ENCODE measurements at places on chromosomes 3 and 15. TPM values are rescaled to one million over a fixed set of nuclear protein-coding genes. Genes with fewer than 3 reads are reported as not detected.

The RTP4 gene
- 0.70 TPM for polyA plus RNA-seq

DNA sequence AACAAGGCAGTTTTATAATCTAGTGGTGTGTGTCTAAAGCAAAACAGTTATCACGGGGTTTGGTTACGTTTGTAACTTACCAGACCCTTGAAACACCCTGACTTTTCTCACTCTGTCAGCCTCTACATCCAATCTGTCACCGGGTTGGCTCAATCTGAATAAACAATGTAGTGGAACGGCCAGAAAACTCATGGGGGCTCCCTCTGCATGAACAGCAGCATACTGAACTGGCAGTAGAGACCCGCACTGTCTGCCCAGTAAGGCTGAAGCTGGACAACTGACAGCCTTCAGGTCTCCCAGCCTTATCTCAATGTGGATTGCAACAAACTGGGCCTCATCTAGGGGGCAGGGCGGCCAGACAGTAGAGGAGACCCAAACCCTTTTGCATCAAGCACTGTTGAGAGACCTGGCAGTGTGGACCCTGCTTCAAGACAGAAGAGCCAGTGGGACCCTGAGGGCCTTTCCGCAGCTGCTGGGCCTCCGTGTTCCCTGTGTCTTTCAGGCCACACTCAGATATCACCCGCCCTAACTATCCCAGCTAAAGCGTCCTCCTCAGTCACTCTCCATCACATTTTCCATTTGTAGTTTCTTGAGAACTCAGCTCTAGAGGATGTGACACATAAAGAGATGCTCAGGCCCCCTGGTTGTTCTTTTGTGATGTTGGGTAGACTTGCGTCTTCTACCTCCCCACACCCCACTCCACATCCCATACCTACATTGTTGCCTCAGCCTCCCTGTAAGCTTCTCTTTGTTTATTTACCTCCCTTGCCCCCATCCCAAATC, 181.2 kb upstream of the NR2E3 start:
- DNase-seq: no peak

DNA sequence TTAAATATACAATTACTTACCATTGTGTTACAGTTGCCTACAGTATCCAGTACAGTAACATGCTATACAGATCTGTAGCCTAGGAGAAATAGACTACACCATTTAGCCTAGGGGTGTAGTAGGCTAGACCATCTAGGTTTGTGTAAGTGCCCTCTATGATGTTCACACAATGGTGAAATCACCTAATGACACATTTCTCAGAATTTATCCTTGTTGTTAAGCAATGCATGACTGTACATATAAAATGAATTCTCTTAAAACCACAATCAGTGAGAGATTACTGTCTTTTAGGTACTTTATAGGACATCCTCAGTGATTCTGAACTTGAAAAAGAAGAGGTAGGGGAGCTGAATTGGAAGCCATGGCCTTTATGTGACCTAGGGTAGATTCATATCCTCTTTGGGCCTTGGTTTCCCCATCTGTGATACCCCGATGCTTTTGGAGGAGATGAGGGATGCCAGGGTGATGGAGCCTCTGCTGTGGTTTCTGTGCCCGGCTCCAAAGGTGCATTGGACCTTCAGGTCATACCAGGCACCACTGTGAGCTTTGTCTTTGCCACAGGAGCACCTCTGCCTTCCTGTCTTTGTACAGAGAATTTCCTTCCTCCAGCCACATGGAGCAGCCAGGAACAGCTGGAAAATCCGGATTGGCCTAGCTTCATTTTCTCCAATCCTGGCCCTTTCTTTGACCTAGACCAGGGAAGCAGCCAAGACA, 51.9 kb upstream of the FLNB start:
- DNase-seq: no peak

DNA sequence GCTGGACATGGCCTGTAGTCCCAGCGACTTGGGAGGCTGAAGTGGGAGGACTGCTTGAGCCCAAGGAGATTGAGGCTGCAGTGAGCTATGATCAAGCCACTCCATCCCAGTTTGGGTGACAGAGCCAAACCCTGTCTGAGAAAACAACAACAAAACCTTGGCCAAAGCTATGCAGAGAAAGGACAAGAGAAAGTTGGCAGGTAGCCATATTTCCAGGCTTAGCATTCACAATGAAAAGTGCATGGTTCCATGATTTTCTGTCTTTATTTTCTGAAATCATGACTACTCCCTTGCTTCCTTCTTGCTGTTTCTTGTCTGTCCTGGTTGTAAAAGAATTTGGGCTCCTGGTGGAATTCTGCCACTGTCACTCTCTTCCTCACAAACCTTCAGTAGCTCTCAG, 284.6 kb upstream of the C2CD4B start:
- DNase-seq: no peak

- DNase-seq: no peak
Measured at GRCh38 chr3:10757821-10758130, 58.3 kb upstream of the SLC6A11 start.

DNA sequence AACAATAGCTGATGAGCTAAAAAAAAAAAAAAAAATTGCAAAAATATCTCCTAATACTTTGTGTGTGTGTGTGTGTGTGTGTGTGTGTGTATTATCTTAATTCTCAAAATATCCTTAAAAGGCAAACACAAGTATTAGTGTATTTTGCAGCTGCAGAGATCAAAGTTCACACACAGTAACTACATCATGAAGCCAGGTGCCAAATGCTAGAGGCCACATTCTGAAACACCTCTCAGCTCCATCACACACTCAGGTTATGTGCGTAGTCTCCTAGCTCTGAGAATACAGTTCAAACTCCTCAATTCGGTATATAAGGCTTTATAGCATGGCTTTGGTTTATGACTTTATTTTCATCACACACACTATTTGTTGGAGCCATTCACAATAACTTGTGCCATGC, 33.5 kb upstream of the PPARG start:
- DNase-seq: no peak

The NAALADL2 gene
- 19.9 TPM for polyA plus RNA-seq

- DNase-seq: no peak
Measured at GRCh38 chr3:79954756-79955155, 187.0 kb upstream of the ROBO1 start.

The PROS1 gene
- polyA plus RNA-seq: 45.9 TPM

GRCh38 chr3:175003590-175003989, 144.5 kb downstream of the NAALADL2 start:
- DNase-seq: no peak

DNA sequence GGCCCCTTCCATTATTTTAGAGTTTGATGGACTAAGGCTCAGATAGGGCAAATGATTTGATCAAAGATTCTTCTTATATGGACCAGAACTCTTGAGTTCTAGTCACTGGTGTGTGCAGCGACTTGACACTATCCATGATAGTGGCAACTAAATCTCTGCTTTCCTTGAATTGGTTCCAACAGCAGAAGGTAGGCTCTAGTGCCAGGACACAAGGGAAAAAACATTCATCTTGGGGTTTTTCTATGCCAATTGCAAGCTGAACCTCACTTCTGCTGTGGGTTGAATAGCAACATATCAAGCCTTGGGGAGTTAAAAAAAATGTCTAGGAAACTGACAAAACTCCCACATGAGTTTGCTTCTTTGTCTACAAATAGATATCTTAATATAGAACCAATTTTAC, 35.1 kb downstream of the CTXND1 start:
- DNase-seq: no peak

- DNase-seq: no peak
Measured at GRCh38 chr3:49700453-49701128, 11.2 kb downstream of the RNF123 start.

DNA sequence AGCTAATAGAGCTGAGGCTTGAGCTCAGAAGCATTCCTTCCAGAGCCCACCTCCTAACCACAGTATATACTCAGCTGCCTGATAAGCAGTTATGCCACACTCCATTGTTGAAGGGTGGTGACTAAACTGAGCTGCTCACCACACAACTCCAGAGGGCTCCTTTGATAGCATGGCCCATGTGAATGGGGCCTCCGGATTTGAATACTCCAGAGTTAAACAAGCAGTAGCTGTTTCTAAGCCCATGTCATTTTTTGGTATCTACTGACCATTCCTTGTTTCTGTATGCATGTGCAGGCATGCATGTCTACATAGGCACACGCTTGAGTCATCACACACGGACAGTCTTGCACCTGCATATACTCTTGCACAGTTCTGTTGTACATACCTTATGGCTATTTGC, 28.9 kb downstream of the IGSF10 start:
- no peak for DNase-seq

DNA sequence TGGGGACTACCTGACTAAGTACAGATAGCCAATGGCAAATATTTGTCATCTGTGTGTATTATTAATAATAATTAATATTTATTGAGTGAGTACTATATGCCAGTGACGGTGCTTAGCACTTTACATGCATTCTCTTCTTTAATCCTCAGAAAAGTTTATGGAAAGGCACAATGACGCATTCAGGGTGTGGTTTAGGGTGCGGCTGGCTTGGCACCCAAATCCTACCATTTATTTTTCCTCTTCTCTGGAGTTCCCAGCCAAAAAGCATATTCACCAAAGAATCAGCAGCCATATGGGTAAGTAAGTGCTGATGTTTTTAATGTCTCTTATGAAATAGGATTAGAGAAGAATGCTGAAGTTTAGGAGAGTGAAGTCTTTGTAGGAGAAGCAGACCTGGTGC, 140.4 kb upstream of the TP63 start:
- DNase-seq: no peak

The GREM1 gene
- polyA plus RNA-seq: 0.52 TPM

DNA sequence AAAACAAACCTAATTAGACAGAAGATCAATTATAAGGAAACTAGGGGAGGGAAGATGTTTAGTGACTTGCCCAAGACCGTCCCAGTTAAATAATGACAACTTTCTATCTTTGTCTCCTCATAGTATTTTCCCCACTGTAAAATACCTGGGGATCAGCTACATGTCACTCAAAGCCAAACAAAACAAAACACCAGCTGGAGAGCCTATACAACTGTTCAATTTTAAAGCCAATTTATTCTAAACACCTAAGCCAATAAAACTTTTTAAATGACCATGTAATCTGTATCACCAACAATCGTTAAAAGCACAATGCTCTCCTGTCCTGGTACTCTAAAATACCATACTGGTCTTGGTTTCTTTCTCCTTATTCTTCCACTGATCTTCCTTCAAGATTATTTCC, 168.4 kb downstream of the STAG1 start:
- DNase-seq: no peak

DNA sequence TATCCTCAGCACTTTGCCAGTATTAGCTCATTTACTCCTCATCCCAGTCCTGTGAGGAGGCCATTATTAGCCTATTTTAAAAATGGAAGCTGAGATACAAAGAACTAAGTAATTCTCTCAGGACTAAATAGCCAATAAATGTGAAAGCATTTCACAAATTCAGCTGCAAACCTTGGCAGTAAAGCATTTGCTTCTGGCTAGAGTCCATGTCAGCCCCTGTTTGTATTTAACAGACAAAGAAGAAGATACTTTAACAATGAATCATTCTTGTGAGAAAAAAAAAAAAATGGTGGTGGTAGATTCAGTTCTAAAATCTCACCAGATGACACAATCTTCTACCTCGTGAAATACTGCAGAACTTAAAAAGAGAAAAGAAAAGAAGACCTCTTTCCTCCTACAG, 85.0 kb upstream of the CNTN6 start:
- no peak for DNase-seq

The FAM43A gene
- polyA plus RNA-seq: 3.7 TPM

DNA sequence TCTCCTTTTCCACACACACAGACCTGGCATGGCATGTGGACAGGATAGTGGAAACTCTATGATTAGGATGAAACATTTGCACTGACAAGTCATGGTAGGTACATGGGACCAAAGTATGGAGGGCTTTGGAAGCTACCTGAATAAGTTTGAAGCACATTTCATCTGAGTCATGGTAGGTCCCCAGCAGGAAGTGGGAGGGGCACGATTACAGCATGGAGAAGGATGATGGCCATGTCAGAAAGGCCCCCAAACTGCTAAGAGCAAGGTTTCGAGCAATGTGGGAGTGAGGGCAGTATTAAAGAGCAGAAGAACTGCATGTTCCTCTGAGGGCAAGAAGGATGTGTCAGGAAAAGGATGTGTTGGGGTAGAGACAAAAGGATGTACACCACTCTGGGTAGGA, 51.5 kb upstream of the CSTA start:
- no peak for DNase-seq

The GUCA1C gene
- polyA plus RNA-seq: 0.52 TPM

The OSBPL10 gene
- polyA plus RNA-seq: 22.9 TPM

- DNase-seq: no peak
Measured at GRCh38 chr3:43478118-43478785, 143.6 kb downstream of the ANO10 start.

GRCh38 chr15:73796331-73796831, 43.2 kb upstream of the INSYN1 start:
- peak; percentile 34 for DNase-seq

The SERPINI1 gene
- 39.9 TPM for polyA plus RNA-seq

GRCh38 chr3:112974894-112975293, at the start of gene CD200R1:
Gene CD200R1 (minus strand): TSS chr3:112975103. CDS start chr3:112974857, 246 bp downstream.
- no peak for DNase-seq

The TTC14 gene
- 143 TPM for polyA plus RNA-seq

DNA sequence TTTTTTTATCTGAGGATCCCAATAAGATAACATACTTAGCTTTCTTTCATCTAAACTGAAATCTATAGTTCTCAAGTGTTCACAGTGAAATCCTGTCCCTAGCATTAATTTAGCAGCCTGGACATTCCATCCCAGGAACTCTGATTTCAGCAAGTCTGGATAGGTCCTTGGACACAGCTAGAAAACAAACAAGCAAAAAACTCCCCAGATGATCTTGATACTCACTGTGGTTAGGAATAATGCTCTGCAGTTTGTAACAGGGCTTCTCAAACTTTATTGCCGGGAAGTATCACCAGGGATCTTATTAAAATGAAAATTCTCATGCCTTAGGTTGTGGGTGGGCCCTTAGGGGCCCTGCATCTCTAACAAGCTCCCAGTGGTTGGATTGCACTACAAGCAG, 24.3 kb downstream of the THBS1 start:
- DNase-seq: no peak

The SCAANT1 gene
- 1.0 TPM for polyA plus RNA-seq

DNA sequence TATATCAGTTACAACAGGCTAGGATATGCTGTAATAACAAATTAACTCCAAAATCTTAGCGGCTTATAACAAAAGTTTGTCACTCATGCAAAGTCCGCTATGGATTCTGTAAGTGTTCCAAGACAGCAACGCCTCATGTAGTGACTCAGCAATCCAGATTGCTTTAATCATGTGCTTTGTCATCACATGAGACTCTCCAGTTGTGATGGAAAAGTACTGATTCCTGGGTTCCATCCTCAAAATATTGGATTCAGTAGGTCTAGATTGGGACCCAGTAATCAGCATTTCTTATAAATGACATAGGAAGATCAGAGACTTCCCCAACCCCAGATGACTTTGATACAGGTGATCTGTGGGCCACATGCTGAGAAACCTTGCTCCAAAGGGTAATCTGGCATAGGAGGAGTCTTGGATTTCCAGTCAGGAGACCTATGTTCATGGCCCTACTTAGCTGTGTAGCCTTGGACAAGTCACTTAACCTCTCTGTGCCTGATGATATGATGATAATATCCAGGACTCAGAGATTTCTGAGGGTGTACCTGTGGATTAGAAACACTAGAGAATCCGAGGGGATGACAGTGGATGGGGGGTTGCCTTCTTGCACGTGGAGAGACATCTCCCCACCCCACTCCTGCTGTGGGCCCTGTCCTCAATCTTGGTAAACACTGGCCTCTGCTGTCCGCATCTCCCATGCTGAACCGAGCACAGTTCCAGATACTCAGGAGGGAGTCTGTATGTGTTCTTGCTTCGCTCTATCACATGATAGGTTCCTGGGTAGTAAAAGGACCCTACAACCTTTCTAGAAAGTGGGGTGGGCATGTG, 65.5 kb downstream of the CORO2B start:
- DNase-seq: no peak

The FMN1 gene
- 23.1 TPM for polyA plus RNA-seq

The GADL1 gene
- polyA plus RNA-seq: 5.1 TPM

- no peak for DNase-seq
Measured at GRCh38 chr3:64506255-64506654, 181.5 kb downstream of the ADAMTS9 start.
